ENCODE measurements at places on chromosomes 12 and 14.

DNA sequence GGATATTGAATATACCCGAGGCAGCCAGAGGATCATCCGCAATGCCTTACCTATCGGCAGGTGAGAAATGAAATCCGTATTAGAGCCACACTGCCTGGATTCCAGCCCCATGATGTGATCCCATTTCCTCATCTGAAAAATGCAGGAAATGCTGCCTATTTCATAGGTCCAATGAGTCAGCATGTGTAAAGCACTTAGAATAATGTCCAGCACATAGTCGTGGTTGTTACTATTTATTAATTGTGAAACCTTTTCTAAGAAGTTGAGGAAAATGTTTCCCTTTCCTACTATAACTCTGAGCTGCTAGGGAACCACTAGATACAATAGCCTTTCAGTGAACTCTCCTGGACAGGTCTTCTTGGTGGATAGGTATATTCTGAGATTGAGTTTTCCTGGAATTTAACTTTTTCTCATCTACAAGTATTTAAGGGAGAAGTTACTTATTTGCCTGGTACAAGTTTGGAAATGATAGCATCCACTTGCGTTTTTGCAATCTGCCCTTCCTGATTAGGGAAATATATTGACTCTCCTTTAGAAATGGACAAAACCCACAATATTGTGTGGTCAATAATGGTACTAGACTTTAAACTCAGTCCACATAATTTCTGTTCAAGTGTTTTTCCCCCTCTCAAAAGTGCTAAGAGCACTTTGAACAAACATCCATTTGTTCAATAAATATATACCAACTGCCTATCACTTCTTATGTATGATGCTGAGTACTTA is 12.2 kb downstream of the POLR3B start:
- DNase-seq: peak; percentile 9

GRCh38 chr14:52607061-52607460 is 54.4 kb downstream of the GPR137C start:
- DNase-seq: no peak

- no peak for DNase-seq
Measured at GRCh38 chr12:33589576-33590114, 150.0 kb upstream of the SYT10 start.

GRCh38 chr12:108699955-108700563 is 31.3 kb downstream of the CORO1C start:
- DNase-seq: no peak

- DNase-seq: no peak
Measured at GRCh38 chr14:101882141-101882935, 82.0 kb upstream of the DYNC1H1 start.

DNA sequence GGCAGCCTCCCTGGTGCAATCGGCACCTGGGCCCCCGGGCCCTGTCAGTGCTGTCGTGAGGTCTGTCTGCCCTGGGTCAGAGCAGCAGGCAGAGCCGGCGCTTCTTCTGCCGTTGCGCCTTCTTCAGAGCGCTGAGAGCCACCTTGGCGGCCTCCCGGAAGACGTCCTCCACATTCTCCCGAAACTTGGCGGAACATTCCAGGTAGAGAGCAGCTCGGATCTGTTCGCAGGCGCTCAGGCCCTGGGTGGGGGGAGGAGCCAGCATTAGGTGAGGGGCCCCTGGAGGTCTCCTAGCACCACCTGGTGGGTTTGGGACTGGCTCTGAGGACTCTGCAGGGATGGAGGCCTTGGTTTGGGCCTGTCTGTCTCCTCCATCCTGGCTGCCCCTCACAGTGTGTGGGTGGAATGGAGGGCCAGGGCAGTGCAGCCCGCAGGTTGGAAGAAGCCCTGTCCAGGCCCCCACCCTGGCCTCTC is 14.0 kb downstream of the RHOF start:
- DNase-seq: no peak

GRCh38 chr12:1696800-1697199 is 5.9 kb downstream of the ADIPOR2 start:
- no peak for DNase-seq

DNA sequence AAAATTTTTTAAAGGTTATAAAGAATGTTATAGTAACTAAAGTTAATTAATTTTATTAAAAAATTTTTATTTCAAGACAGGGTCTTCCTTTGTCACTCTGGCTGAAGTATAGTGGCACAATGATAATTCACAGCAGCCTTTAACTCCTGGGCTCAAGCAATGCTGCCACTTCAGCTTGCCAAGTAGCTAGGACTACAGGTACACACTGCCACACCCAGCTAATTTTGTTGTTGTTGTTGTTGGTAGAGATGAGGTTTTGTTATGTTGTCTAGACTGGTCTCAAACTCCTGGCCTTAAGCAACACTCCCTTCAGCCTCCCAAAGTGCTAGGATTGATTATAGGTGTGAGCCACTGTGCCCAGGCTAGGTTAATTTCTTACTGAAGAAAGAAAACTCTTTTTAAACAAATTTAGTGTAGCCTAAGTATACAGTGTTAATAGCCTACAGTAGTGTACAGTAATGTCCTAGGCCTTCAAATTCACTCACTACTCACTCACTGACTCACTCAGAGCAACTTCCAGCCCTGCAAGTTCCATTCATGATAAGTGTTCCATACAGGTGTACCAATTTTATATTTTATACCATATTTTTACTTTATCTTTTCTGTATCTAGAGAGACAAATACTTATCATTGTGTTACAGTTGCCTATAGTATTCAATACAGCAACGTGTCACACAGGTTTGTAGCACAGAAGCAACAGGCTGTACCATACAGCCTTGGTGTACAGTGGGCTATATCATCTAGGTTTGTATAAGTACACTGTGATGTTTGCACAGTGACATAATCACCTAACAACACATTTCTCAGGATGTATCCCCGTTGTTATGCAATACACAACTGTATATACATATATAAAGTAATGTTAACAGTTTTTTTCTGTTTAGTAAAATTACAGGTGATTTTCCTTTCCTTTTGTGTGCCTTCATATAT is 24.7 kb upstream of the DNAAF2 start:
- DNase-seq: no peak

DNA sequence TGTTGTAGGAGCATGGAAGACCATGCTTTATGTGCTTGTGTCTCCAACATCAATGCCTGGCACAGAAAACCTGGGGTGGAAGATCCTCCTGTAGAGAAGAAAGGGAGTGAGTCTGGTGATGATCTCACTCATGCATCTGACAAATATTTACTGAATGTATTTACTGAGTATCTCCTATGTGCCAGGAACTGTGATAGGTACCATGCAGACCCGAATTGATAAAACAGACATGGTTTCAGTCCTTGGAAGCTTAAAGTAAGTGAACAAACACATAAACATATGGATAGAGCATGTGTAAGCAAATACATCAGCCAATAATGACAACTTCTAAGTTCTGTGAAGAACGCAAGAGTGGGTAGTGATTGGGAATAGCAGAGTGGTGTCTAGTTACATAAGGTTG is 117.0 kb upstream of the CCDC198 start:
- no peak for DNase-seq

- DNase-seq: no peak
Measured at GRCh38 chr14:102708494-102708893, 68.8 kb upstream of the TRAF3 start.

All from retinal pigment epithelial cell (primary cell).